Cerebellar nuclear complex (tissue), 1 donor: ENCODE measurements at places on chromosomes 1 and 21.

DNA sequence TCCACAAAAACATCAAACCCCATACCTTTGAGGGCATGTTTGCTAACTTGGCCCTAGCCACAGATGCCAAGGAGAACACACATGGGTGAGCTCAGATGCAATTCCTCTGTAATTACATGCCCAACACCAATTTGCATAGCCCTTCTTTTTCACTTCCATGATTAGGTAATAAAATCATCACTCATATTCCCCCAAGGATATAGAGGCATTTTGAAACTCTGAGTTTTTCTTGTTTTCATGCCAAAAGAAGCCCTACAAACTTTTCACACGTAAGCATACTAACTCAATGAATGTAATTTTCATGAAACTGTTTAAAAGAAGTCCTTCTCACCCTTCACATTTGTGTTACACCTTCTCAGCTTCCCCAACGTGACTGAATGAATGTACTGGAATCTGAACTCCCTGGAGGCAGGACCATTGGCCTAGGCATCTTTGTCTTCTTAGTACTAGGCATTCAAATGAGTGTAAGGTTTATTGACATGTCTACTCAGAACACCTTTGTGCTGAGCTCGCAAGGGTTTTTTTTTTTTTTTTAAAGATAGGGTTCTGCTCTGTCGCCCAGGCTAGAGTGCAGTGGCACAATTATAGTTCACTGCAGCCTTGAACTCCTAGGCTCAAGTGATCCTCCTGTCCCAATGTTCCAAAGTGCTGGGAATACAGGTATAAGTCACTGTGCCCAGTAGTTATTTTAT is 31.0 kb downstream of the FBXO42 start:
- no peak for DNase-seq

GRCh38 chr1:25450891-25451290 is 20.2 kb downstream of the MACO1 start:
- no peak for DNase-seq

DNA sequence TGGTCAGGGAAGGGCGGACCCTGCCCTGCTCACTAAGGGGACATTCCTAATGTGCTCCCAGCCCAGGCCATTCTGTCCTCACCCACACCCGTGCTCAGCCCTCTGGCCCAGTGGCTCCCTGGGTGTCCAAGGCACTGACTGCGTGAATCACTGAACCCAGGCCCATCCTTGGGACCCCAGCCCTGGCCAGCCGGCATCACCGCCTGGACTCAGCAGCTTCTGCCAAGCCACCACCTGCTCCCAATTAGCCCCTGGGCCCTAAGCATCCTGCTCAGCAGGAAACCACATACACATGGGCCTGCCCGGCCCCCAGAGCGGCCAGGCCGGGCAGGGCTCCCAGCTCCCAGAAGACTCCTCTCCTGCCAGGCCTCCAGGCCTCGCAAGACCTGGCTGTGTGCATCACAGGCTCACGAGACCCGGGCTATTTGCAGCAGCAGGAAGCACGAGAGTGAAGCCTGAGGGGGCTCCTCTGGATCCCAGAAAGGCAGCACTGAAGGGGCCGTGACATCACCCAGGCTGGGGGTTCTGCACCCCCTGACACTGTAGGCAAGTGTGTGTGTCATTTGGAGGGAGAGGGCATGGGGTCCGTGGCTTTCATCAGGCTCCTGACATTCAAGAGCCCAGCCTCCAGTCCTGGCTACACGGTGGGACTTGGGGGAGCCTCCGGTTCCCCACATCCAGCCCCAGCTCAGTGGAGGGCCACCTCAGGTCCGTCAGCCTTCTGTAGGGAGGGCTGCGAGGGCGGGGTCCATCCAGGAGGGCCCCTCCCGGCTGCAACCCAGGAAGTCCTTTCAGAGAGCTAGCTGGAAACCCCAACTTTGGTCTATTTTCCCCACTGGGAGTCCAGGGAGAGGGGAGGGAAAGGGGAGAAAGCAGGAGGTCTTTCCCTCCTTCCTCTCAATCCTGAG is 1.6 kb downstream of the MFAP2 start:
- DNase-seq, result no peak

DNA sequence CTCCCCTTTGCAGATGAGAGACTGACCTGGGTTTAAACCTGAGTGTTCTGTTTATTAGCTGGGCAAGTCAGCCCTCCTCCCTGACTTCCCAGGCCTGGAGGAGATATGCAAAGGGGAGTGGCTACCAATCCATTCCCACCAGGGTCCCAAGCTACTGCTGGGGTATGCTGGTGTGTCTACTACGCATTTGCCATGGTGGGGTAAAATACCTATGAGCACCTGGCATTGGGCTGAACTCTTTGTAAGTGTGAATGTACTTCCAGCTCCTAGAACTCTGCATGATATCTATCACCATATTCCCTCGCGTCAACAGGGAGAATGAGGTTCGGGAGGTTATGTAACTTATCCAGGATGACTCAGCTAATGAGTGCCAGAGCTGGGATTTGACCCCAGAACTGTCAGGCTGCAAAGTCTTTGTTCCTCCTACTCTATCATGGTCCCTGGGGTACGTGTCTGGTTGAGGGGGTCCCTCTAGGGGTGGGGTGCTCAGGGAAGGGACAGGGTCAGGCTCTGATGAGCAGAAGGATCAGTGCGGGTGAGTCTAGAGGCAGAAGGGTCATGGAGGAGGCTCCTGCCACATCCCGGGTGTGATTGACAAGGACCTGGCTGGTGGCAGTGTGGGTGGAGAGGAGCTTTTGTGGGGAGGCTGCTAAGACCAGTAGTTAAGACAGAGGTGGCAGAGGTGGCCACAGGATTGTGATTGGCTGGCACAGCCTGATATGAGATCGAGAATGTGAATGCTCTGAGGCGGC is 16.7 kb downstream of the AMPD2 start:
- DNase-seq, result no peak

- DNase-seq, result no peak
These were observed 51.3 kb upstream of the BCL10 start for GRCh38 chr1:85327759-85328158.

GRCh38 chr1:164557270-164557669 is 1.7 kb upstream of the PBX1 start:
- DNase-seq, result no peak

- DNase-seq, result no peak
These were observed 89.4 kb upstream of the S1PR1 start for GRCh38 chr1:101147381-101147780.
